Cerebellum (tissue), 4 donors: ENCODE measurements at places on chromosomes 4 and X. TPM values are rescaled to one million over a fixed set of nuclear protein-coding genes. Genes with fewer than 3 reads are reported as not detected.

FAM9B gene
- total RNA-seq = not detected

DNA sequence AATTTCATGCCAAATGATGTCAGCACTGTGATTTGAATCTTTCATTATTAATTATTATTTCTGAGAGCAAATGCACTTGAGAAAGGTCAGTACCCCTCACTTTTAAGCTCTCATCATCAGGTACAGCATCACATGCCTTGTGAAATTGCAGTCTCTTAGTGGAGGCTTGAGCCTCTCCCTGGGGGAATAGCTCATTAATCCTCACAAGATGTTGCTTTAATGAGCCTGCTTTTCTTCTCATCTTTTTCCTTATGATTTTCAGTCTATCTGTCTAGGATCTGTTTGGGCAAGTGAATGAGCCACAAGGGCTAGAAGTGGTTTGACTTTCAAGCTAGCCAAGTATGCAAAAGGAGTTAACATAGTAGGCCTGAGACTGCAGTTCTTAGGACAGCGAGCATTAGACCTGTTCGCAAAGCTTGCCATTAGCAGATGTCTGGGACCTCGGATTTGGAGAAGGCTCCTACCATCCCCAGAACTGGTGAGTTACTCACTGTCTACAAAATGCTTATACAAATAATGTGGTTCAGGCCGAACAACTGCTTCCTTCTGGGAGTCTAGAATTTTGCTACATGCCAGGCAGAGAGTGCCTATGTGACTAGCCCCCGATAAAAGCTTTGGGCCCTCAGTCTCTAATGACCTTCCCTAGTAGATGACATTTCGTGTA lies 174.5 kb downstream of the IL15 start:
- no peak for DNase-seq

GRCh38 chrX:110397904-110398303 lies 39.3 kb downstream of the RTL9 start:
- no peak for DNase-seq

GRCh38 chrX:20267607-20267930 lies 860 bp upstream of the RPS6KA3 start:
- no peak for DNase-seq

GRCh38 chr4:39331191-39331590 lies 35.0 kb downstream of the RFC1 start:
- DNase-seq = no peak

DNA sequence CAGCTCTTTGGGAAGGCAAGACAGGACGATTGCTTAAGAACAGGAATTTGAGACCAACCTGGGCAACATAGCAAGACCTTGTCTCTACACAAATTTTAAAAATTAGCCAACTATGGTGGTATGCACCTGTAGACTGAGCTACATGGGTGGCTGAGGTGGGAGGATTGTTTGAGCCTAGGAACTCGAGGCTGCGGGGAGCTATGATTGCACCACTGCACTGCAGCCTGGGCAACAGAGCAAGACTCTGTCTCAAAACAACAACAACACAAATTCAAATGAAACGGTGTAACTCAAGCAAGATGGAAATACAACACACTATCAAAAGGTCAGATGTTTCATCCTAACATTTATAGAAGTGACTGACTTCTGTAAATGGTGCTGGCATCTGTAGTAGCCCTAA lies 37.1 kb downstream of the XG start:
- no peak for DNase-seq

DNA sequence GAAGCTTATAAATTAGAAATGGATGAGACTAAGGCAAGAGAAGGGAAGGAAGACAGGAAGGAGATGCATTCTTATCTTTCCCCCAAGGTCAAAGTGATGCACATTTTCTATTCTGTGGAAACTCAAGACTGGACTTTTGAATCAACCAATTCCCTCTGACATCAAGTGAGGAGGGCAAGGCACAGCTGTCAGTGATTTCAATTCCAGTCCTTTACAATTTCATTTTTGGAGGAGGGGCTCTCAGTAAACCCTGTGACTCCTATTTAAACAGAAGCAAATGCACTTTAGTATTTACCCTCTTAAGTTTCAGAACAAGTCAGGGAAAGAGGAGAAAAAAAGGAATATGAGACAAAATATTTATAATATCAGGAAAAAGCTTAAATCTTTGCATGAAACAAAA lies 134.0 kb downstream of the MGST2 start:
- no peak for DNase-seq

DNA sequence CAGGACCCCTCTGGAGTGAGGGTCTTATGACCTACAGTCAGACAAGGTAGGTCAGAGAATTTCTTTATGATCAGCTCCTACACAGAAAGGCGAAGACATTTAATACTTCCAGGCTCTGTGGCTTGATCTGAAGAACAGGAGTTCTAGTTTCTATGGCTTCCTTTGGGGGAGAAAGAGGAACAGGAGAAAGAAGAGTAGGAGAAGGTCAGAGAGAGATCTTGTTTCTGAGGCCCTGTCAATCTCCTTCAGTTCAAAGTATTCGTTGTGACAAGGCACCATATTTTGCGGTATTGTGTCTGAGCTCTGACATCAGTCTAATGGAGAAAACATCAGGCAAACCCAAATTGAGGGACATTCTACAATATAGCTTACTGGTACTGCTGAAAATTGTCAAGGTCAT lies 16.7 kb downstream of the TMSB4X start:
- DNase-seq = no peak

GRCh38 chr4:119032921-119033685 lies 102.5 kb upstream of the MYOZ2 start:
- no peak for DNase-seq

GRCh38 chrX:150062292-150063137 lies 124.2 kb upstream of the EOLA2 start:
- DNase-seq = no peak

DNA sequence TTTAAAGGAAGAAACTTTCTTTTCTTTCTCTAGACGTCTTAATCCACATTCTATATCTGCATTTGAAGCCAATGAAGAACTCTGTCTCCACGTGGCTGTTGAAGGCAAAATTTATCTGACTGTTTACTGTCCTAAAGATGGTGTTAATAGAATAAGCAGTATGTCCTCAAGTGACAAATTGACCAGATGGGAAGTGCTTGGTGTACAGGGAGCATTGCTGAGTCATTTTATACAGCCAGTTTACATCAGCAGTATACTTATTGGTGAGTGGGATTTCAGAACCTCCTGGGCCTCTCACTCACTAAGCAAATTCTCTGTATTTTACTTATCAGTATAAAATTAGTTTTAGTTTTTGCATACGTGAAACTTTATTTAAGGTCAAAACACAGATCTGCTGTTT lies 33.7 kb downstream of the ADAD1 start:
- DNase-seq = no peak

GAGE1 gene
- not detected for total RNA-seq

DNA sequence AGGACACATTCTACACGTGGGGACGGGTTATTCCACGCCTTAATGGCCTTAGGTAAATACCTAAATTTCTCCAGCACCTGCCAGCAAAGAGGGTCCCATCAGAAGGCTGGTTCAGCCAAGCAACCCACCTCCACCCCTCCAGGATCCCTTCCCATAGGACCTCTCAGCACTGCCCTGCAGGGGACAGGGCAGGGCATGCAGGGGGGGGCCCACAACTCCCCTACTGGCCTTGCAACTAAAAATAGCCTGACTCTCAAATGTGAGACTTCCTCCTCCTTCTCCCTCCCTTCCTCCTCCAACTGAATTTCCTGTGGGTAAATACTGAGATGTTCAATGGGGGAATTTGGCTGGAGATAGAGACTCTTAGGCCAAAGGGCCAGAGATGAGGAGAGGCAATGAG lies 6.3 kb downstream of the LAS1L start:
- no peak for DNase-seq

- DNase-seq = no peak
These were observed 114.1 kb upstream of the PPARGC1A start for GRCh38 chr4:24003926-24004325.

CXCL5 gene
- total RNA-seq = not detected

SMIM10L2A gene
- 6.8 TPM for total RNA-seq

DNA sequence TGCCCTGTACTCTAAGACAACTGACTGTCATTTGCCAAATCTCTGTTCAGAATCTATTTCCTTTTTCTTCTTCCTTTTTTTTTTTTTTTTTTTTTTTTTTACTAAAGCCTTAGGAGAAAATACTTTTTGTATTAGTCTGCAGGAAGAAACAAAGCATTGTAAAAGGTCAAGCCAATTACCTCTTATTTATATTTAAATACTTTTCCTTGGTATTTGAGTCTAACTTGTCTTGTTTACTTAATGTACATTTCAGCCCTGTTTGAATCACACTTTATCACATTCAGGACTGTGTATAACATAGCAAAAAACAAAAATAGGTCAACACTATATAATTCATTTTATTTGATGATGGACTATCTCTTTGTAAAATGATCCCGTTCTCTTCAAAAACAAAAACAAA lies 262.2 kb downstream of the RPA4 start:
- DNase-seq = no peak

GRCh38 chr4:33959519-33959918 lies 2284.8 kb downstream of the ARAP2 start:
- no peak for DNase-seq

RGS12 gene
- 87.5 TPM for total RNA-seq

GPR82 gene
- not detected for total RNA-seq

SCLT1 gene
- total RNA-seq = 66.5 TPM

DNA sequence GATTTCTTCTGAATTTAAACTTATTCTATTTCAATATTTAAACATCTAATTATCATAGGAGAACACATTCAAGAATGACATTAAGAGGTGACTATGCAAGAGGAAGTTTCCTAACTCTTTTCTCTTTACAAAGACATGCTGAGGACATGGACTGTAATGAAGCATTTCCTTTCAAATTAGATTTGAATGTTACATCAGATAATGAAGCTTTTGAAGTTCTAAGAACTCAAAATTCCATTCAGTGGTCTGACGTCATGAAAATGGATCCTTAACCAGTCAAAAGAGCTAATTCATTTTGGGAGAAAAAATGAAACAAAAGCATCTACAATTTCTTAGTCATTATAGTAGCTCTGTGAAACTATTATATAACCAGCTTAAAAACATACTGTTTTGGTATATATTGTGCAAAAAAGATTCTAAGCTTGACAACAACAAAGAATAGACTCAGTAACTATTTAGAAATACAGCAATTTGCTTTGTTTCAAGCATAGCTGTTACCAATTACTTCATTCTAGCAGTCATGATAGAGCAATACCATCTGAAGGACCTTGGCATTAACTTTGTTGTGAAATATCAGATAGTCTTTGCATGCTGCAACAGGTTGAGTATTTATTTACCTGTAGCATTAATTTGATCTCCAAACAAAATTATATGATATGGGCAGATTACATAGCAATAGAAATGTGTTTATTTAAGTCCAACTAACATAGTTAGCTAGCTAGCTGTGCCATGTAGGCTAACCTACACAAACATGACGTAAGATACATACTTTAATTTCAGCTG lies 13.7 kb upstream of the DTHD1 start:
- DNase-seq = no peak

GRCh38 chr4:6282314-6282771 lies 12.7 kb downstream of the WFS1 start:
- DNase-seq = no peak

CT45A1 gene
- not detected for total RNA-seq

- peak; percentile 17 for DNase-seq
These were observed 670.5 kb downstream of the GABRG1 start for GRCh38 chr4:45453258-45453853.

- DNase-seq = no peak
These were observed 240.4 kb upstream of the LDB2 start for GRCh38 chr4:17138847-17139246.

EDA gene
- 4.8 TPM for total RNA-seq

GRCh38 chr4:144633215-144633614 lies 12.7 kb upstream of the HHIP start:
- no peak for DNase-seq

GRCh38 chrX:109720947-109721346 lies 12.1 kb downstream of the ACSL4 start:
- DNase-seq = no peak

OPN1MW gene
- not detected for total RNA-seq

DNA sequence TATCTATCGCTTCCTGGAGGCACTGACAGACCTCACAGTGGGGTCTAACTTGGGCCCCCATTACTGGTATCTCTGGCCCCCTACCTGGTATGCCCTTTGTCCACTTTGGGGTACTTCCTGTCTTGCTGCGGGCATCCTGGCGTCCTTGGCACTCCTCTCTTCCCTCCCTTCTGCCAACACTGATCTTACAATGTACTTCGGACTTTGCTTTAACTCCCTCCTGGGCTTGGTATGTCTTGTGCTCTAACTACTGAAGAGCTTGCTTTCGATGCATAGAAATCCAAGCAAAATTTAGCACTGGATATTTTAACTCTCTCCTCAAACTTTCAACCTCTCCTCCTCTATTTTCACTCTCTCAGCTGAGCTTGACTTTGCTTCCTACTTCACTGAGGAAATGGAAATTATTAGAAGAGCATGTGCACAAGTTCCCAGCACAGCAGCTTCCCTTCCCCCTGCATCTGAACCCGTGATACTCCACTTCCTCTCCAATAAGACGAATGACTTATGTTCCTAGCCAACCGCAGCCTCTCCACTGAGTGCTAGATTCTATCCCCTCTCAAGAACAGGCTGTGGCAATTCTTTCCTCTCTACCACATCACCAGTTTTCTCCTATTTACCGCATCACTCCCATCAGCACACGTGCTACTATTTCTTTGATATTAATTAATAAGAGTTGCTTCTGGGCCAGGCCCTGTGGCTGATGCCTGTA lies 52.9 kb downstream of the SUPT20HL2 start:
- DNase-seq = no peak

STS gene
- total RNA-seq = 8.9 TPM

DNA sequence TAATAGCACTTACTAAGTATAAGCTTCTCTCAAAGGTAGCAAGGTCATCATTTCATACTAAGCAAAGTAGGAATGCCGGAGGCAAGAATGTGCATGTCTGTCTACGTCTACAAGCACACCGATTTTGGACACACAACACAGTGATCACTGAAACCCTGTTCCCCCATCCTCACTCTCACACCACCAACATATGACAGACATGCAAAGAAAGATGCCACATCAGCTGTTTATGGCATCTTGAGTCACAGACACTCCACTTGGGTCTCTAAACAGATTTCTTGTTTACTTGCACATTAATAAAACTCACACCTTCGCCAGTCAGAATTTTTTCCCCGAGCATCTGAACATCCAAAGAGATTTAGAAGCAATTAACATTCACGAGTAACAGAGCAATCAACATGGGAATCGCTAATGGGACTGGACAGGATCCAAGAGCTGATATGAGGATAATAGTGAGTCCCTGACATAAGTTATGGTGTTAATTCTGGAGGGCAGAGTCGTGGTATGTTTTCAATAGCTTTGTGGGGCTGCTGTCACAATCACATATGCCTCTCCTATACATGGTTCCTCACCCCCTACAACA lies 324.1 kb downstream of the DHX15 start:
- no peak for DNase-seq

GRCh38 chr4:25106363-25107151 lies 53.7 kb downstream of the SEPSECS start:
- DNase-seq = no peak

- no peak for DNase-seq
These were observed 87.2 kb upstream of the PDE5A start for GRCh38 chr4:119715490-119716445.

- no peak for DNase-seq
These were observed 45.5 kb upstream of the CD99 start for GRCh38 chrX:2645563-2645962.

GRCh38 chrX:47177079-47177478 lies 16.6 kb upstream of the UBA1 start:
- no peak for DNase-seq

XAGE2 gene
- not detected for total RNA-seq
